ENCODE measurements at places on chromosomes 3 and 15.
A peak's percentile ranks its signal among the peaks of the same experiment; 100 is the strongest.

- no peak for DNase-seq
Measured at GRCh38 chr3:63116922-63117321, 161.2 kb upstream of the SYNPR start.

GRCh38 chr3:174767853-174768382, 91.2 kb upstream of the NAALADL2 start:
- no peak for DNase-seq

DNA sequence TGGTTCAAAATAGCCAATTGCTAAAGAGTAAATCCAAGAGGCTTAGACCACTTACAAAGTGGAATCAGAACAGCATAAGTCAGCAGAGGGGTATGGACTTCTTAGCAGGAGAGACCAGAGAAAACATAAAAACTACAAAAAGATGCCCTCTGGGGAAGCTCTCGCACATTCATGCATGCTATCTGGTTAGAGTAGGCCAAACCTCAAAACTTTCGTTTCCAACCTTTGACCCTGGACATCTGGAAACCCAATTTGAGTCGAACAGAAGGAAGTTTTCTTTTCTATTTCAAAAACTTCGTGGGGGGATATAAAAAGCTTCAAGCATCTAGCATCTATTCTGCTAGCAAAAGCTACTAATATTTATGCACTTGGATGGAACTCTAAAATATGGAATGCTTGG, 523.9 kb upstream of the AGTR1 start:
- DNase-seq = no peak

DNA sequence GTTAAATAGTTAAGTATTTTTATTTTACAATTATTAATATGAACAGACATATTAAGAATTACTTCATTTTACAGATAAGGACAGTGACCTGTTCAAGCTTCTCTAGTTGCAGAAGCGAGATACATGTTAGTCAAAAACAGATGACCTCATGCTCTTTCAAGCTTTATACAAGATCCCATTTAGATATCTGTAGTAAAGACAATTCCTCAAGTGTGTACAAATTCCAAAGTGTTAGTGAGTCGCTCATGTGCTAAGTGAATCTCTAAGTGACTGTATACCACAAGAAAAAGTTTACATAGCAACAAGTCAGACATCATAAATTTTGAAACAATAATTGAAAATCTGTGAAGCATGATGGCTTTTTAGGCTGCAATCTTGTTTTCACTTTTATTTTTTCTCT, 293.8 kb downstream of the ROBO1 start:
- DNase-seq = no peak

- DNase-seq = no peak
Measured at GRCh38 chr15:99928429-99928981, 195.3 kb upstream of the LYSMD4 start.

- no peak for DNase-seq
Measured at GRCh38 chr15:64897345-64897985, 14.2 kb upstream of the ANKDD1A start.

DNA sequence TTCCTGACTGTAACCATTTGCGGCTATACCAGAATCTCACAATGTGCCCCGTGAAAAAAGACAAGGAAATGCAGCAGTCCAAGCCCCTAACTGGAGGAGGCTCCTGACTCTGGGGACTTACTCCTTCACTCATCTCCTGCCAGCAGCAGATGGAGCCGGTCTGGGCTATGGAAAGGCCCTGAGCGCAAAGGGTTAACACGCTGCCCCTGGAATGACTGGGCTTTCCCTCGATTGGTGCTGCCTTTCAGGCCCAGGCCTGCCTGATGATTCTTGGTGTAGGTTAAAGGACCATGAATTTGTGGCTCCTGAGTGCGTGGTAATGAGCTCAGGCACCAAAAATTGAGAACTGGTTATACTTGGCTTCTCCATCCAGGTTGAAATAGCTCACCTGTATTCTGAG, 42.3 kb upstream of the GALNT15 start:
- peak; percentile 30 for DNase-seq

DNA sequence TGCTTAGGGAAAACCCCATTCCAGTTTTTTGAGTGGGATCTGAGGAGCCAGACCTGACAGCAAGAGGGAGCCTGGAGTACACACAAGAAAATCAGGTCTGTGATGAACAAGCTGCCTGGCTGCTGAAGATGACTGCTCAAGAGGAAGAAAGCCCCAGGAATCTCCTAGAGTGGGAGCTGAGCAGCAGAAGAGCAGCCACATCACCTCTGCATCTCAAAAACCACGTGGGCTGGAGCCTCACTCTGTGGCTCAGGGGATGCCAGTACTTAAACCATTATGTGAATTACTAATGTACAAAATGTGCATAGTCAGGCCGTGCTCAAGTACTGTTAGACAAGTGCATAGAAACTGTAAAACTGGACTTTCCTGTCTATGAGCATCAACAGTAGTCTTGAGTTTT, 52.4 kb downstream of the SLC9A9 start:
- no peak for DNase-seq

GRCh38 chr3:174408310-174408709, 450.8 kb upstream of the NAALADL2 start:
- DNase-seq = no peak

GRCh38 chr15:74543583-74543982, 2.6 kb downstream of the ARID3B start:
- no peak for DNase-seq

GRCh38 chr3:134143828-134144401, 106.7 kb downstream of the RYK start:
- DNase-seq = no peak

DNA sequence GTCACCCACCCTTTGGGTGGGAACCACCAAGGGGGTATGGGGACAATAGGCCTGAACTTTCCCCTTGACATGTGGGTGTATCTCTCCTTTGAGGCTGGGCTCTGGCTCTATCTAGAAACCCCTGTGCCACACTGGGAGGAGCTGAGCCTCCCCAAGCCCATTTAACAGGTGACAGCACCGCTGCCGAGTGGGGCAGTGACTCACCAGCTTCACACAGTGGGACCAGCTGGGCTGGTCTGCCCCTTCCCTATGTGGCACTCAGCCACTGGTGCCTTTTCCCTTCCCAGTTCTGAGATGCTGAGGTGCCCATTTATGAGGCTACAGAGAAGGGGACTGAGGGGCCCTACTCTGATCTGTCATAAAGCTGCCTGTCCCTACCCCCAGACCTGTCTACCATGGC, 5.1 kb downstream of the PSTPIP1 start:
- DNase-seq = no peak

- no peak for DNase-seq
Measured at GRCh38 chr15:64749167-64749566, 26.2 kb downstream of the RBPMS2 start.

DNA sequence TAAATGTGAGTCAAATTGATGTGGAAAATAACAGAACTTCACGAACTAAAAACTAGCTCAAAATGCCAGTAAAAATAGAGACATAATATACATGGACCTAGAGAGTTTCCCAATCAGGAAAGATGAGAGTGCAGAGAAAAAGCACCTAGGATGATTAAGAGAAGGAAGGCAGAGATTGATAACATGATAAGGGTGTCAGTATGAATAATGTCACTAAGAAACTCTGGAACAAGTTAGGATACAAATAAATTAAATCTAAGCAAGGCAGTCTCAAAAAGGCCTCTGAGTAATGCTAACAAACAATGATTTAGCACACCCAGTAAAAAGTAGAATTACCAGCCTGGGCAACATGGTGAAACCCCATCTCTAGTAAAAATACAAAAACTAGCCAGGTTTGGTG, 304.7 kb upstream of the DPPA4 start:
- no peak for DNase-seq

- DNase-seq = peak; percentile 98
Measured at GRCh38 chr3:119013951-119014350, 20.7 kb downstream of the IGSF11 start.

DNA sequence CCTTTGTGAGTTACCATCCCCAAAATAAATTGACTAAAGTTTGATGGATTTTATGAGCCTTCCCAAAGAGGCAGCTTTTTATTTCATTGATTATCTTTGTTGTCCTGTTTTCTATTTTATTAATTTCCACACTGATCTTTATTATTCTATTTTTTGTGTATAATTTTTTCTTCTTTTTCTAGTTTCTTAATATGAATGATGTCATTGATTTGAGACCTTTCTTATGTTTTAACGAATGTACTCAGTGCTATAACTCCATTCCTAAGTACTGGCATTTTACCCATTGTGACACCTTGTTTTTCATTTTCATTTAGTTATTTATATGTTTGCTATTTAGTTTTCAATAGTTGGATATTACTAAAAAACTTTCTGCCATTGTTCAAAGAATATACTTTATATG, 565.3 kb downstream of the CADM2 start:
- no peak for DNase-seq

DNA sequence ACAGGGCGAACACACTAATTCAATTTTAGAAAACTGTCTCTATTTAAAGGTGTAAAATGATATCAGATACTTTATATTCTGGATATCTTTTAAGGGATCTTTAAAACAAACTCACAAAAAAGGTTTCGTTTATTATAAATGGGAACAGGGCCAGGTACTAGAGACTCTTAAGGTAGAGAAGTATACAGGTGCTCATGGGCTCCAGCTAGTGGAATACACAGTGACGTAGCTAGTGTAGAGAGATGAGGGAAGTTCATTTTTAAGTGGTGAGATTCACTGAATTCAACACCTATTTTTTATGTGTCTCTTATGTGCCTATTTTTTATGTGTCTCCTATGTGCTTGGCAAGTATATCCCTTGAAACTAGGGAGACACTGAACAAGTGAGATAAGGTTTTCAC, 132.7 kb upstream of the FAM3D start:
- DNase-seq = no peak

DNA sequence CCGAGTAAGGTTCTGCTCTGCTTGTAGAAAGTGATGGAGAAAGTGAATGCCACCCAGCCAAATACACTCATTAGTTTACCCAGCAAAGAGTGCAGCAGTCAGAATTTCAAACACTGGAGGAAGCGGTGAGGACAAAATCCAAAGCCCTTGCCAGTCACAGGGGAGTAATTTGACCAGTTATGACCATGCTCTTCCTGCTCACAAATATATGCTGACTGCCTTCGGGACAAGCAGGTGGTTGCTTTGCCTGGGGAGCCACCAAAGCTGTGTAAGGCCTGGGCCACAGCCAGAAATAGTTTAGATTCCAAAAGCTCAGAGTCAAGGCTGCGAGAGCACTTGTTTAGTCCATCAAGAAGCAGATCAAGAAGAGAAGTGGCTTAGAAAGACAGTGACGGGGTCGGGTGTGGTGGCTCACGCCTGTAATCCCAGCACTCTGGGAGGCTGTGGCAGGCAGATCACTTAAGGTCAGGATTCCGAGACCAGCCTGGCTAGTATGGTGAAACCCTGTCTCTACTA, 51.0 kb upstream of the ATP13A3 start:
- DNase-seq = peak; percentile 32

DNA sequence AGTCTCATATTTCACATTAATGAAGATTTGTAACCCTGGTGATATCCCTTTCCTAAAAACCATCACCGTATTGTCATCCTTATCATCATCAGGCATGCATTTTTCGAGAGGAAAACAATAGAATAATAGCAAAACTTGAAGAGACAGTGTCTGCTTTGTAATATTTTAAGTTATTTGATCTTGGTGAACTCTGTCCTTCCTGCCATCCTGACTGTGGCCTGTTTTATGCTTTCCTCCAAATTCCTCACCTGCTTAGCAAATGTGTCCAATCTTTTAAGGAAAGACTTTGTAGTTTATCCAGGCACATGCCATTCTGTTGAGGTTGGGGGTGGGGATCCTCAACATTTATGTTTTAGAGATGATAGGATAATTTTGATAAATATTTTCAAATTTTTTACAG, 306.1 kb upstream of the COL8A1 start:
- DNase-seq = no peak

- no peak for DNase-seq
Measured at GRCh38 chr3:99248130-99248529, 346.6 kb upstream of the DCBLD2 start.

DNA sequence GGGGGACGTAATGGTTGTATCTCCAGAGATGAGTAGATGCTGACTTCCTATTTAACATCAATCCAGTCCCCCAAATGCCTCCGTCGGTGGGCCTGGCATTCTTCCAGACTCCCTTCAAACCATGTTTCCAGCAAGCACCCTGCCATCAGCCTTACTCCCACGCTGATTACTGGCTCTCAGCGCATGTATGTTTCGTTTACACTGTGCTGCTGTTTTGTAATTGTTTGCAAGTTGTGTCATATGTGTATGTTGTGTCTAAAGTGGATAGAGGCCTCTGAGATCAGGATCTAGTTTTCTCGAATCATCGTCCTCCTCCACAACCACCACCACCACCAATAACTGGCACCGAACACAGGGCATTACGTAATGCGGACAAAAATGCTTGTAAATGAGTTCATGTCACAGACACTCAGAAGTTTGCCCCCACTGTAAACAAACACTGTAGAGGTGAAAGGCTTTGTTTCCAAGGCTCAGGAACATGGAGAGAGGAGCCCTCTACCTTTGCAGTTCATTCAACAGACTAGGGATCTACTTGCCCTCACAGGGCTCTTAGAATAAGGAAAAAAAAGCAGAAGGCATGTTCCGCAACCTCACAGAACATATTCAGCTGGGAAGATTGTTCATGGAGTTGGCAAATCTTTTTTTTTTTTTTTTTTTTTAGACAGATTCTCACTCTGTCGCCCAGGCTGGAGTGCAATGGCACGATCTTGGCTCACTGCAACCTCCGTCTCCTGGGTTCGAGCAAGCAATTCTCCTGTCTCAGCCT, 46.1 kb upstream of the SEMA4B start:
- DNase-seq = no peak

DNA sequence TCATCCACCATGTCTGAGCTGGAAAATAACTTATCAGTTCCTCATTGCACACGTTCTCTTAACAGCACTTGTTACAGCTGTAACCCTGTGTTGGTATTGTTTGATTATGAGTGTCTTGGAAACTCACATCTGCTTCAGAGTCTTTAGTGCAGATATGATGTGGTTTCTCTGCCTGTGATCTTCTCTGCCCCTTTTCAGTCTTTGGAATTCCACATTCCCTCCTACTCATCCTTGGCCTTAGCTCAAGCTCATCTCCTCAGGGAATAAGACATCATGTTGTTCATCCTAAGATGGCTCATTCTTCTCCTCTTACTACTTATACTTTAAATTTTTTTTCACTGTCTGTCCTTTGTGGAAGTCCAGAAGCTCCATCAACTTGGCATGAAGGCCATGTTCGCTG, 77.7 kb downstream of the SYNPR start:
- no peak for DNase-seq

DNA sequence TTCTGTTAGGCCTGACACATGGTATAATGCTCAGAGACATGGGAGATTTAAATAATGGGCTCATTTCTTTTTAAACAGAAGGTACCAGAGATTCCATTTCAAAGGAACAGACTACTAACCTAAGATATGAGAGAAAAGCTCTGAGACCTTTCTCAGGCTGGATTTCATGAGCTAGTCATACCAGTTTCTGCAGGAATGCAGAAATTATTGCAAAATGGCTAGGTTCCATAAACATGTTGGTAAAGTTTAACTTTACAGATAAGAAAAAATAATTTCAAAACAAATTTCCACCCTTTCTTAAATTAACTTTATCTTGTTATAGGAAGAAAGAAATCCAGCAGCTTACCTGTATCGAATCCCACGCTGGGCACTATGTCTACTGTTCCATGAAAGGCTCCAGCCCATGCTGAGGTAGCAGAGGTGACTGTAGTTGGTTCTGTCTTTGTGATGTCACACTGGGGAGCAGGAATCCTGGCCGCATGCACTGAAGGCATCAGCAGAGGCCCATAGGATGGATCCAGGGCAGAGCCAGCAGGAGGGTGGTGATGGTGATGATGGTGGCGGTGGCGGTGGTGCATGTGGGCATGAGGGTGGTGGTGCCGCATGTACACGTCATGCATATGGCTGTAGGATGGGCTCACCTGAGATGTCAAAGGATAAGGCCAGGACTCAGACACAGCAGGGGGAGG, 22.6 kb downstream of the VGLL3 start:
- no peak for DNase-seq

Measured in NCI-H446 treated with DMSO at 0.1 percent for 48 hours (cell line).